Breast epithelium (tissue), 4 donors: ENCODE measurements at places on chromosomes 7 and 10. TPM values are rescaled to one million over a fixed set of nuclear protein-coding genes. Genes with fewer than 3 reads are reported as not detected.

PSD gene
- total RNA-seq: 13.4 TPM

TMEM26 gene
- total RNA-seq: 17.4 TPM

PLAU gene
- total RNA-seq: 11.0 TPM

DOCK1 gene
- total RNA-seq: 101 TPM

- DNase-seq: no peak
- no peak overlapping the region for H3K27ac ChIP-seq
- no peak overlapping the region for H3K4me3 ChIP-seq
- no peaks in the 10 kb centered on the region for H3K36me3 ChIP-seq
These were observed 83.5 kb downstream of the ADK start for GRCh38 chr10:74234569-74234968.

DNA sequence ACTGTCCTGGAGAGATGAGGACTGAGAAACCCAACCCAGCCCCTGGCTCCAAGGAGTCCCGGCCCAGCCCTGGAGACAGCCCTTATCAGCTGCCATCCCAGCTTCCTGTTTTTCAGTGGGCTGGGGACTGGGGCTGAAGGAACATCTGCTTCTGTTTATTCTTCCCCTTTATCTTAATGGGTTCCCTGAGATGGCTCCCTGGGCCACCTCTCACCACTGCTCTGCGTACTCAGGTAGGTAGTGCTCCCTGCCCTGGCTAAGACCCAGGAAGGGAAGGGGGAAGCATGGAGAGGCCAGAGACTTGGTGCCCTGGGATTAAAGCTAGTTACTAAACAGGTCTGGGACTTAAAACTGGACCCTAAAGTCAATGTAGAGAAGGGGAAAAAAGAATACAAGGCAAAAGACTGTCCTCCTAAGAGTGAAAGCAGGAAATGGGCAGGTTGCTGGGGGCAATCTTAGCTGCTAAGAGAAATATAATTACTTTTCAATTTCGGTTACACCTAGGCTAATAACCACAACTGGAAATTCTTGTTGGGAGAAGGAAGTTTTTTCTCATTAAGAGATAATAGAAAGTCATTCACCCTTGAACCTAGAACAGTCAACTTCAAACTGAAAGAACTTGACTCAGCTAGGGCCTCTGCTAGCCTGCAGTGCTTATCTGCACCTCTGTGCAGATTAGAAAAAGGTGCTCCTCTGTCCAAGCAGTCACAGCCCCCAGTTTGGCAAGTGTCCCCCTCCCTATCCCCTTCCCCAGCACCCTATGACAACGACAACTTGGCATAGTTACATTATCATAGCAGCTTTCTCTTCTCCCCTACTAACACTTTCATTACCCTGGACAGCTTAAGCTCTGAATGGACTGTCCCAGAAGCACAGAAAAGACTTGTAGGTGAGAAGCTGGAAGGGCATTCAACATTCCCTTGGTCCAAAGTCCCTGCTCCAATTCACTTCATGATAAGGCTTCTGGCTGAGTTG, 65.6 kb upstream of the KDM7A start:
- peak overlapping the region; percentile 85 for H3K27ac ChIP-seq
- no peak overlapping the region for H3K4me3 ChIP-seq

DNA sequence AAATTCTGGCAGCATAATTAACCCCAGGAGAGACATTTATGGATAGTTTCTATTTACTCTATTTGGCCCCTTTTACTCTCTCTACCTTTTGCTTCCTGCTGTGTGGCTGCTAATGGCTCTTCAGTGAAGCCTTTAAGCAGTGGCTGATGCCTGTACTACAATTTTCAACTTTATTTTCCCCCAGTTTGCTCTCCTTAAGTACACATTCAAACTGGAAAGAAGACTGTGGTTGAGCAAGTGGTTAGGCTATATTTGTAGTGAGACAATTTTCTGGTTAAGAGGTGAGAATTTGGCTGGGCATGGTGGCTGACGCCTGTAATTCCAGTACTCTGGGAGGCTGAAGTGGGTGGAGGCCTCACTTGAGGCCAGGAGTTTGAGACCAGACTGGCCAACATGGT, 8.5 kb upstream of the RSBN1L start:
- peaks cover 7% of the 10 kb centered on the region for H3K4me1 ChIP-seq
- H3K27me3 ChIP-seq: no peaks in the 10 kb centered on the region
- no peak for DNase-seq
- peak overlapping the region; percentile 49 for H3K27ac ChIP-seq

- no peaks in the 10 kb centered on the region for H3K4me1 ChIP-seq
- no peaks in the 10 kb centered on the region for H3K36me3 ChIP-seq
These were observed 16.6 kb upstream of the AQP1 start for GRCh38 chr7:30894866-30895605.

- no peak overlapping the region for H3K27ac ChIP-seq
- no peaks in the 10 kb centered on the region for H3K4me1 ChIP-seq
- H3K4me3 ChIP-seq: no peak overlapping the region
- no peak for DNase-seq
These were observed 316.5 kb upstream of the IMMP2L start for GRCh38 chr7:111878785-111879184.
